ENCODE measurements at places on chromosomes 12 and 14.

DNA sequence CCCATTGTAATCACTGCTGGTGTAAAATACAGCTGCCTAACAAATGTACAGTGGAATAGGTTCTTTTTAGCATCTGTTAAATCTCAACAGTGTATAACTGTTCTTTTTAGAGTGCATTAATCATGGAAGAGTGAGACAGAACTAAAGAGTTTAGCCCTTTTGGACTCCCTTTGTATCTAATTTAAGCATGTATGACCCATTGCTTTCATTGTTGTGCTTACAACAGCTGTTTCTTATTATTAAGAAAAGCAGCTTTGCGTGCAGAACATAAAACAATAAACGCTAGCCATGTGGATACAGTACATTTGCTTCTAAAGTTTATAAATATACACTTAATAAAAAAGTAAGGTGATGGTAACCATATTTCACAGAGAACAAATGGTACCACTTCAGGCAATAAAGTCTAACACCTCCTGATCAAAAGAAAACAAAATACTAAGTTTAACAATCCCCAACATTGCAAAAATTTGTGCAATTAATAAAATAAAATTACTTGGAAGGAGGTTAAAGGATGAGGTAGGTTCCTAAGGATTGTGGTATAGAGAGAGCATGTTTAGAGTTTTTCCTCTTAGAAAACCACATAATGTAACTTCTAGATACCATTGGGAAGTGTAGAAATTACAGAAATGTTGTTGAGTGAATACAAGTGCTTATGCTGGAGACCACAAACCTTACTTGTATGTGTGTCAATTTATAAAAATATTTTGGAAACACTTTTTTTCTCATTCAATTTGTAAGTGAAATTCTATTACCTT lies 448.7 kb downstream of the SLC6A15 start:
- DNase-seq: no peak

DNA sequence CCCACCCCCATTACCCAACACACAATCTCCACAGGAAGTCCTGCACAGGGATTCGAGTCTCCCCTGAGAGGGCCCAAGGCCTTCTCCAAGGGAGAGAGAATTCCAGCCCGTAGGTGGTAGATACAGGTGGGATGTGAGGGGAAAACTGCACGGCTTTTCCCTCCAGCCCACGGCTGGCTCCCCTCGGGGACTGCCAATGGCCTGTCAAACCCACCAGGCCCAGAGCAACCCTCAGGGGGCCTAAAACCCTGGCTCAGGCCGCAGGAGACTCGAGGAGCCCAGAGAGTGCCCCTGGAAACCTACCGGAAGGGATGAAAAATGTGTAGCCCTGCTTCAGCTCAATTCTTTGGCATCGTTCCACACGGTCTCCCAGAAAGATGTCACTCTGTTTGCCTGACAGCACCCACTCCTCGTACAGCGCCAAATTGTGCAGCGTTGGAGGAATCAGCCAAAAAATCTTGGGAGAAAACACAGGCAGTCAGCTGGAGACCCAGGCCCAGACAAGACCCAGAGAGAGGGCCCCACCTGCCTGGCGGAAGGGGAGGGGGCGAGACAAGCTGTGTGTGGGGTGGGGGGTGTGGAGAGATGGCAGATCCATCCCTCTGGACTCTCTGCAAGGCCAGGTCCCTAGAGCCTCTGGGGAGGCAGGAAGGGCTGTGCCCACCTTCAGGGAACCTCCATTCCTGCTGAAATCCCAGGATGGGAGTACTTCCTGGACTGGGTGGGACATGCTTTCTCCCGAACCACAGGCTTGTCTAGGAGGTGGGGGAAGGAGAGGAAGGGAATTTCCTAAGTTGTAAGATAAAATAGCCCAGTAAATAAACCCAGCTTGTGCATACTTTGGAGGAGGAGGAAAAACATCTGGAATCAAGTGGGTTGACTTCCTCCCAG lies 48.1 kb downstream of the KDM2B start:
- no peak for DNase-seq

DNA sequence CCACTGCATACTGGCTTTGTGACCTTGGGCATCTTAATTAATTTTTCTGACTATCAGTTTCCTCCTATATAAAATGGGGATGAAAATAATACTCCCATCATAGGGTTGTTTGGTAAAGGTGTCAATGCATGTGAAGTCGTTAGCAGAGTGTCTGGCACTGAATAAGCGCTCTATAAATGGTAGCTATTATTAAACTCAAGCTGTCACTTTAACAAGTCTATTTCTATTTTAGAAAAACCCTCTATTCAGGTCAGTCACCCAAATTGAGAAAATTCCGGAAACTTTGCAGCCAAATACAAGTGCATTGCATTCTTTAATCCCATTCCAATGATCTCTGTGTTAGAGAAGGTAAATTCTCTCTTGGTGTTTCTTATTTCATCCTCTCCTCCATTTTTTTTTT lies 363.1 kb downstream of the SYT1 start:
- DNase-seq: no peak

GRCh38 chr12:101829639-101830366 lies 956 bp downstream of the GNPTAB start:
- DNase-seq: no peak

DNA sequence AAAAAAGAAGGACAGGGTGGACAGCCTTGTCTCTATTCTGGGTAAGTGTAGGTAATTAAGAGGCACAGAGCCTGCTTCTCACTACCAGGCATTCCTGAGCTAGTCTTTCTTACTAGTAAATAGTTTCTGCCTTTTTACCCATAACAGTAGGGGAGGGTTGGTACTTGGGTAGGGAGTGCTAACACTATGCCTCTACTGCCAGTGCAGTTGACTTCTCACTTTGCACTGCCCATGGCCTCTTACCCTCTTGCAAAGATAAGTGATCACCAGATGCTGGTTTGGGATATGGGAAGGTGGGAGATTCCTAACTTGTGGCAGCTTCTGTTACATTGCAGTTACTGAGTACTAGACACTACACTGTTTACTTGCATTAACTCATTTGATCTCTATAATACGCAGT lies 11.6 kb downstream of the AHSA1 start:
- DNase-seq: no peak

DNA sequence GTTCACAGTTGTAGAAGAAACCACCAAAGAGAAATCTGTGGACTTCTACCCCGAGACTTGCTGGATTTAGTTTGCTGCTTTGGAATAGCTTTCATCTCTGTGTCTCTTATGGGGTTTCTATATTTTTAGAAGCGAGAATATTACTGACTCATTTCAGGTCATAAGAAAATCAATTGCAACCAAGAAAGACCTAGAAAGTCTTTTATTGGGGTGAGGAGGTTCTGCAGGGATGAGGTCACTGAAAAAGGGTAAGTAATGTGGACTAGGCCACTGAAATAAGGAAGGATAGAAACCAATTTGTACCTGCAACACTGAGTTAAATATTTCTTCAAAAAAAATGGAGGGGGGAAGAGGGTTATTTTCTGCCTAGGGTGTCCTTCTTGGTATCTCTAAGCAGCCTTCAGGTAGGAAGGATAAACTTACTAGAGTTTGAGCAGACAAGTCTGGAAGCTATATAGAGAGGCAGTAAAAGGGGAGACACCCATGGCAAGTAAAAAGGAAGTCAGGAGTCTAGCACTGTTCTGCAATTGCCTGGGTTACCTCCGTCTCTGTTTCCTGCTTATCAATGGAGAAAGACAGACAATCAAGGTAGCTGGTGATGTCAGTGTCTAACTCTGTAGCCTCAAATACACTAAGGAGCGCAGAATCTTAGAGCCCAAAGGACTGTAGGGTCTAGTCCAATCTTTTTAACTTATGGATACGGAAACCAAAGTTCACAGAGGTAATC lies 19.6 kb upstream of the KERA start:
- DNase-seq: no peak

GRCh38 chr14:24944800-24945199 lies 105.1 kb downstream of the STXBP6 start:
- DNase-seq: no peak

DNA sequence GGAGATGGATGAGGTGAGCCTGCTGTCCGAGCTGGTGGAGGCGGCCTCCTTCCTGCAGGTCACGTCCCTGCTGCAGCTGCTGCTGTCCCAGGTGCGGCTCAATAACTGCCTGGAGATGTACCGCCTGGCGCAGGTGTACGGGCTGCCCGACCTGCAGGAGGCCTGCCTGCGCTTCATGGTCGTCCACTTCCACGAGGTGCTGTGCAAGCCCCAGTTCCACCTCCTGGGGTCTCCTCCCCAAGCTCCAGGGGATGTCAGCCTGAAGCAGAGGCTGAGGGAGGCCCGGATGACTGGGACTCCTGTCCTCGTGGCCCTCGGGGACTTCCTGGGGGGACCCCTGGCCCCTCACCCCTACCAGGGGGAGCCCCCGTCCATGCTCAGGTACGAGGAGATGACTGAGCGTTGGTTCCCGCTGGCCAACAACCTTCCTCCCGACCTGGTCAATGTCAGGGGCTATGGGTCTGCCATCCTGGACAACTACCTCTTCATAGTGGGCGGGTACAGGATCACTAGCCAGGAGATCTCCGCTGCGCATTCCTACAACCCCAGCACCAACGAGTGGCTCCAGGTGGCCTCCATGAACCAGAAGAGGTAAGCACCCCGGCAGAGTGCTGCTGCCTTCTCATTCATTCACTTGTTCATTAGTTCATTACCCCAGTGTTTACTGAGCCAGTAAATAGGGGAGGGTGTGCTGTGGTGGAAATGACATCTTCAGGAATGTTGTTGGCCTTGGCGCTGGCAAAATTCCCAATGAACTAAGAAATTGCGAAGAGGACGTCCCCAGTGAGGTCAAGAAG lies 774 bp upstream of the MANSC4 start:
- DNase-seq: no peak

- no peak for DNase-seq
These were observed 122.2 kb downstream of the DAAM1 start for GRCh38 chr14:59310633-59311032.

Data from GM13976 (cell line).